Calu3 (cell line): ENCODE measurements at places on chromosomes 13 and 19. TPM values are rescaled to one million over a fixed set of nuclear protein-coding genes. Genes with fewer than 3 reads are reported as not detected.
A peak's percentile ranks its signal among the peaks of the same experiment; 100 is the strongest.

ZNF566 gene
- 12.0 and 13.0 TPM in 2 replicates for total RNA-seq

SPTBN4 gene
- 0.80 and 1.3 TPM in 2 replicates for total RNA-seq

ZNF541 gene
- not detected in 2 replicates for total RNA-seq

NRTN gene
- 3.9 and 5.4 TPM in 2 replicates for total RNA-seq

- peaks cover 81% of the 10 kb centered on the region for H3K36me3 ChIP-seq
- H3K27me3 ChIP-seq, result no peaks in the 10 kb centered on the region
Measured at GRCh38 chr19:47093841-47094240, 19.7 kb downstream of the ZC3H4 start.

DNA sequence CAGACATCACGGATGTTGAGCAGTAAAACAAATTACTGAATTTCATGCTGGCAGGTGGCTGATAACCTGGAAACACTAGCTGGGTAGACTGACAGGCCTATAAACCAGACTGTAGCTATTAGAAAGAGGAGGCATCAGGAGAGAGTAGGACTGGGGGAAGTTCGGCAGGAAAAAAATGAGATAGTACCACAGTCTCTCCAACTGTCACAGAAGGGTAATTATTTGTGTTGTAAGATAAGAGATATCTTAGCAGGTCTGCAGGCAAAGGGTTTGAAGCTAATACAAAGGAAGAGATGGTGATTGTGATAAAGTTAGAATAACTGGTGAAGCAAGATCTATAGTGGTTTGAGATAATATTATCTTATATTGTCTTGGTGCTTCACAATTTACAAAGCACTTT, 41.7 kb downstream of the MIPEP start:
- no peak overlapping the region for H3K4me3 ChIP-seq
- H3K4me1 ChIP-seq, result peaks cover 9% of the 10 kb centered on the region
- no peak overlapping the region for H3K27ac ChIP-seq
- H3K27me3 ChIP-seq, result no peaks in the 10 kb centered on the region
- H3K36me3 ChIP-seq, result no peaks in the 10 kb centered on the region
- DNase-seq, result no peak

DNA sequence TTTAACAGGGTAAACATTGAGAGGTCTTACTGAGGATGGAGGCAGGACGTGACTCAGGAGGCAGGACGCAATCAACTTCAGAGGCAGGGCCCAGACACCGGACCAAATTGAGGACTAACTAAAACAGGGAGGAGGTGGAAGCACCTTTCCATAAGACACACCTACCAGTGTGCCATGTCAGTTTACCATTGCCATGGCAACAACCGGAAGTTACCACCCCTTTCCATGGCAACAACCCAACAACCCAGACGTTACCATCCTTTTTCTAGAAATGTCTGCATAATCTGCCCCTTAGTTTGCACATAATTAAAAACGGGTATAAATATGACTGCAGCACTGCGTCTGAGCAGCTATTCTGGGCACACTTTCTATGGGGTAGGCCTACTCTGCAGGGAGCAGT, 53.5 kb upstream of the SOX21 start:
- peaks cover 9% of the 10 kb centered on the region for H3K27me3 ChIP-seq
- no peak overlapping the region for H3K4me3 ChIP-seq
- H3K36me3 ChIP-seq, result no peaks in the 10 kb centered on the region
- H3K4me1 ChIP-seq, result no peaks in the 10 kb centered on the region

- H3K27me3 ChIP-seq, result no peaks in the 10 kb centered on the region
- H3K36me3 ChIP-seq, result no peaks in the 10 kb centered on the region
- no peak for DNase-seq
- H3K4me1 ChIP-seq, result no peaks in the 10 kb centered on the region
- H3K4me3 ChIP-seq, result no peak overlapping the region
Measured at GRCh38 chr19:47545061-47545948, 27.6 kb downstream of the ZNF541 start.

DNA sequence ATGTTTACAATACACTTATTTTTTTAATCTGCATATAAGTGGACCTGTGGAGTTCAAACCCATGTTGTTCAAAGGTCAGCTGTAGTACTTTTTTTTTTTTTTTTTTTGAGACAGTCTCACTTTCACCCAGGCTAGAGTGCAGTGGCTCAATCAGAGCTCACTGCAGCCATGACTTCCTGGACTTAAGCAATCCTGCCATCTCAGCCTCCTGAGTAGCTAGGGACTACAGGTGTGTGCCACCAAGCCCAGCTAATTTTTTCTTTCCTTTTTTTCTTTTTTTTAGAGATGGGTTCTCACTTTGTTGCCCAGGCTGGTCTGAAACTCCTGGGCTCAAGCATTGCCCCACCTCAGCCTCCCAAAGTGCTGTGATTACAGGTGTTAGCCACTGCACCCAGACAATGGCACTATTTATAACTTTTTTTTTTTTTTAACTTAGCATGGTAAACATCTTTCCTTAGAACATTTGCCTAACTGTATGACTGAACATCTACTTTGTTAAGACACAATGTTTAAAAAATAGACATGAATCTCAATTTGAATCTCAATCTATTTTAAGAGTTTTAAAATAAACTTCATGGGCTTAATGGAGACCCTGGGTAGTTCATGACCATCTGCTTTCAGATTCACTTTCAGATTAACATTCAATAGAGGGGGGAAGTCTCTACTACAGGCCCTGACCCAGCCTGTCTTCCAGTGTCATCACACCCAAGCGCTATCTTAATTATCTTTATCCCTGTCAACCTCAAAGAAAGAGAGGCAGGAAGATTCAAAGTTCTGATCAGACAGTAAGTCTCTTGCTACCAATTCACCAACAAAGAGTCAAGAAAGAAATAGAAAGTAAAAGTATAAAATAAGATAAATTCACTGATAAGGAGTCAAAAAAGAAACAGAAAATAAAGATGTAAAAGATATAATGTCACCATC, 97.7 kb upstream of the DOCK9 start:
- H3K36me3 ChIP-seq, result no peaks in the 10 kb centered on the region
- no peak overlapping the region for H3K4me3 ChIP-seq
- H3K27me3 ChIP-seq, result no peaks in the 10 kb centered on the region
- no peak for DNase-seq
- H3K27ac ChIP-seq, result no peak overlapping the region
- H3K4me1 ChIP-seq, result peaks cover 14% of the 10 kb centered on the region

DNA sequence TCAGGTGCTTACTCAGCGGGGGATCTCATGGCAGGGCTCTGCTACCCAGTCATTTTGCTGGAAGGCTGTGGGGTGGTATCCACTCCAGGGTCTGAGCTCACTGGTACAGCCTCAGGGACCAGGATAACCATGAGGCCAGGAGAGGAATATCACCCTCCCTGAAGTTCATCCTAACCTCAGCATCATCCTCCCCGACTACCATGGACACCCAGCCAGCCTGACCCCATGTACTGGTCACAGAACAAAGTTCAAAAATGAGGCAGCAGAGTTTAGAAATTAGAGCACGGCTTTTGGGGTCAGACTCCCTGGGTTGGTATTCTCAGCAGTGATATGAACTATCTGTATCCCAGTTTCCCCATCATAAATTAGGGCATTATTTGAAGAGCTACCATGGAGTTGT, 35.5 kb upstream of the RXFP2 start:
- DNase-seq, result no peak
- H3K4me1 ChIP-seq, result no peaks in the 10 kb centered on the region
- H3K27ac ChIP-seq, result no peak overlapping the region

DNA sequence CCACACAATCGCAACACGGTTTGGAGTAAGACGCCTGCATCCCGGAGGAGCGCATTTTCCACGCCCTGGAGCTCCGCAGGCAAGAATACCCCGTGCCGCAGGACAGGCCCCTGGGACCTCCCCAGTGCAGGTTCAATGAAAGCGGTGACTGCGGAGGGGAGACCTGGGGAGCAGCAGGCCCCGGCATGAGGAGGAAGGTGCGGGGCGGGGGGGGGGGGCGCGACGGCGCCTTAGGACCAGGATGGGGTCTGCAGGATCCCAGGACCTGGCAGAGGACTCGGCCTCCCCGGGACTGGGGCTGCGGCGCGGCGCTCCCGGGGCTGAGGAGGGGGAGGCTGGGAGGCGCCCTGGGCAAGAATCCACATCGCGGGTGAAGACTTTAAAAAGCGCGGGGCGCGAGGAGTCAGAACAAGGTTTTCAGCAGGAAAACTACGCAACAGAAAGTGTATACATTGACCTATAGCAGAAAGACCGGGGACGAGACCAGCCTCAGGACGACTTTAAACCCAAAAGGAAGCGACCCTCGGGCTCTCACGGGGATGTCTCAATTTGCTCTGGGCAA, 432 bp downstream of the ZNF611 start:
- peak overlapping the region; percentile 64 for H3K4me3 ChIP-seq
- peaks cover 21% of the 10 kb centered on the region for H3K36me3 ChIP-seq
- peak overlapping the region; percentile 7 for H3K27ac ChIP-seq
- H3K27me3 ChIP-seq, result no peaks in the 10 kb centered on the region

- no peak overlapping the region for H3K27ac ChIP-seq
- H3K4me3 ChIP-seq, result no peak overlapping the region
- H3K36me3 ChIP-seq, result no peaks in the 10 kb centered on the region
Measured at GRCh38 chr13:21549633-21550032, 54.3 kb downstream of the MICU2 start.

DNA sequence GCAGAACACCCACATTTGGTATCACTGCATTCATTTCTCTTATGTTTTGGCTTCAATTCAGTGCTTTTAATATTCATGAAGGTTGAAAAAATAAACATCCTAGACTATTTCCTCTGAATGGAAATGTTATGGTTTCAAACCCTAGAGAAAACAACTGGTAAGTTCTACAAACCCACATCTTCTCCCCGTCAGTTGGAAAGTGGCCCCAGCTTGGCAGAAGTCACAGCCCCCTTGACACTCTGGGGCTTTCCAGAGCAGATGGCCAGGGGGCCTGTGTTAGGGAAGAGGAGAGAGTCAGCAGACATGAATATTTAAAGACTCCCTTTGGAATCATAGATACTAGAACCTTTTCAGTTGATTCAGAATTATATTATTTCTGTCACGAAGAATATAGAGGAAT, 123.9 kb downstream of the SHISA2 start:
- no peak overlapping the region for H3K4me3 ChIP-seq
- H3K27me3 ChIP-seq, result peaks cover 27% of the 10 kb centered on the region
- H3K4me1 ChIP-seq, result no peaks in the 10 kb centered on the region
- DNase-seq, result no peak

DNA sequence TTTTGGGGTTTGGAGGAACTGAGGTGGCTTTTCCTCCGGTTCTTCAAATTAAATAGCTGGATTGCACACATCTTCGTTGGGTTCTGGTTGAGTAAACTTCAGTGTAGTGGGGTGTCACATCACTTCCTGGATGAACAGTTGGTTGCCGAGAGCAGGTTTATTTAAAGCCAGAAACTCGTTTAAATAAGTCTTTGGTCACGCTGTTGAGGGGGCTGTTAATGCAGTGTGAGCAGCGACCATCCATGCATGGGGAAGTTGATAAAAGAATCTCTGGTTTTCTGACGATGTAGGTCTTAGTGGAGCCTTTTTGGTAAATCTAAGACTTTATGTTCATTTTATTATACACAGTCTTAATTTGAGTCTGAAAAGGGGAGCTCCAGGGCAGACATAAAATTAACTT, 351.2 kb upstream of the ARGLU1 start:
- no peaks in the 10 kb centered on the region for H3K27me3 ChIP-seq
- no peak for DNase-seq
- no peak overlapping the region for H3K27ac ChIP-seq

GRCh38 chr19:45598267-45599001, 3.6 kb downstream of the GPR4 start:
- peaks cover 5% of the 10 kb centered on the region for H3K36me3 ChIP-seq
- H3K27ac ChIP-seq, result no peak overlapping the region
- peak overlapping the region; percentile 33 for H3K4me3 ChIP-seq
- peaks cover 37% of the 10 kb centered on the region for H3K4me1 ChIP-seq

DNA sequence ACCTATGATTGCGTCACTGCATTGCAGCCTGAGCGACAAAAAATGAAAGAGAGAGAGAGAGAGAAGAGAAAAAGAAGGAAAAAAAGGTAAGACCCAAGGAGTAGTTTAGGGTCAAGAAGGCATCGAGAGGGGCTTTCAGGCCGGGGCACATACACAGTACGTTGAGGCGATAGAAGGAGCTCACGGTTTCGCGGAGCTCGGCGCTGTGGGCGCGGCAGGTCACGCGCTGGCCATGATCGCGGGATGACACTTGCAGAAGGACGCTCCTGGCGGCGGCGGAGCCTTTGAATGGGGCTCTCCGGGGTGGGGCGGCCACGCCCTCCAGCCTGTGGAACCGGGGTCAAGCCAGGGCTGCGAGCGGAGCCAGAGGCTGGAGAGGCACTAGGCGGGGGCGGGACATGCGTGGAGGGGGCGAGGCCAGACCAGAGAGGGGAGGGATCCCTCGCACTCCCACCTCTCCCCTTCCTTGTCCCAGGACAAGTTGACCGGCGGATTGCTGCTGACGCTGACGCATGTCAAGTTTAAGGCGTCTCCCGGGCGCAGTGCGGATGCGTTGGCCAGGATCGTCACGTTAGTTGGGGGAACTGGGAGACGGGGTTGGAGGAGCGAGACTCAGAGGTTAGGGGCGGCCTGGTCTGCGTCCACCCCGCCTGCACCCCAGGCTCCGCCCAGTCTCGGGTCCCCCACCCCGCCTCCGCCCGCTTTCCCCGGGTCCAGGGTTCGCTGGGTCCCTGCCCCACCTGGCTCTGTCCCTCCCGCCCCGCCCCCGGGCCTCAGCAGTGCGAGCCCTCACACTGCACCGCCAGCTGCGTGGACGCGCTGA, 6.9 kb downstream of the NPHS1 start:
- peaks cover 23% of the 10 kb centered on the region for H3K4me1 ChIP-seq
- peak; percentile 42 for DNase-seq
- H3K27me3 ChIP-seq, result peaks cover 84% of the 10 kb centered on the region
- peak overlapping the region; percentile 61 for H3K4me3 ChIP-seq

DNA sequence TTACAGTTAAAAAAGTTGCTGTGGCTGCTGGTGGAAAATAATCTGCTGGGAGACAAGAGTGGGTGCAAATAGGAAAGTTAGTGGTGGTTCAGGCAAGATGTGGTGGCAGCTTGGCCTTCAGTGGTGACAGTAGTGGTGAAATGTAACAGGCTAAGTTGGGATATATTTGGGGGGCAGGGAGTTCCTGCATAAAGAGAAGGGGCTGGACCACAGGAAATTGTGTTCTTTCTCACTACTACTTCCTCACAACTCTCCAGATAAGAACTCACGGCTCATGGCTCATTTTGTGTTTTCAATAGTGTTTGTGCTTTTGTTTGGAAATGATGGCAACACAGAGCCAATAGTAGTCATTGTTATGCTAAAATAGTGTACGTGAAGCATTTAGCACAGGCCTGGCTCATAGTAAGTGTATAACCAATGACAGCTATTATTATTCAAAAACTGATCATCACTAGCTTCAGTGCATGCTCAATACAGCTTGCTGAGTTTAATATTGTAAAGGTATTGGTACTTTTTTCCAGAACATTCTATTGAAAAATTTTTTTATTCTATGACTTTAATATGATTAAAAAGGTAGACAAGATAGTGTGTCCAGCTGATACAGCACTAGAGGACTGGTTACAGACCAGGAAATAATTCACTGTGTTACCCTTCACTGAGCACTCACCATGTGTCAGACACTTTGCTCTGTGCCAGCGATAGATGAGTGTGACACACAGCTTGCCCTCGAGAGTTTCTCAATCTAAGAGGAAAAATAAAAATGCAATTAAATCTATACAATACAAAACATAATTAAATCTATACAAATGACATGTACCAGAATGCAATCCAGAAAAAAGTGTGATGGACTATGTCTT, 209.8 kb downstream of the POU4F1 start:
- H3K4me1 ChIP-seq, result no peaks in the 10 kb centered on the region
- no peaks in the 10 kb centered on the region for H3K27me3 ChIP-seq
- no peak for DNase-seq
- no peaks in the 10 kb centered on the region for H3K36me3 ChIP-seq
